ENCODE measurements at places on chromosomes 3 and 15.

GRCh38 chr3:22419261-22419660 lies 668.3 kb upstream of the ZNF385D start:
- no peak for DNase-seq

DNA sequence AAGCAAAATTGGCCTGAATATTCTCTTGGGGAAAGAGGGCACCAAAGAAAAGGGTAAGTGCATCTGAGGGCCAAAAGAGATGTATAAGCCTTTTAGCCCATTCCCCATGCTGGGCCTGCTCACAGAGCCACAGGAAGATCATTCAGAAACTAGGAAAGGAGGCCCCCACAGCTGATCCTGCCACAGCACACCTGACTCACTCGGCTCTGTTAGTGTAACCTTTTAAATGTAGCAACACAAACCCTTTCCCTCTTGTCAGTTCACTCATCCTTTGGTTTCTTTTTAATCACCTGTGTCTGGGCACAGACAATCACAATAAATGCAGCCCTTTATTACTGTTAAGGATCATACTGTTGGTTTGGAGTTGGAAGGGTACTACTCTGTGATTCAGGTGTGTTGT lies 69.9 kb downstream of the PDCD6IP start:
- no peak for DNase-seq

GRCh38 chr3:194137008-194137505 lies 1.1 kb downstream of the HES1 start:
- DNase-seq, result peak; percentile 33

GRCh38 chr3:155352900-155353490 lies 59.5 kb upstream of the STRIT1 start:
- no peak for DNase-seq

DNA sequence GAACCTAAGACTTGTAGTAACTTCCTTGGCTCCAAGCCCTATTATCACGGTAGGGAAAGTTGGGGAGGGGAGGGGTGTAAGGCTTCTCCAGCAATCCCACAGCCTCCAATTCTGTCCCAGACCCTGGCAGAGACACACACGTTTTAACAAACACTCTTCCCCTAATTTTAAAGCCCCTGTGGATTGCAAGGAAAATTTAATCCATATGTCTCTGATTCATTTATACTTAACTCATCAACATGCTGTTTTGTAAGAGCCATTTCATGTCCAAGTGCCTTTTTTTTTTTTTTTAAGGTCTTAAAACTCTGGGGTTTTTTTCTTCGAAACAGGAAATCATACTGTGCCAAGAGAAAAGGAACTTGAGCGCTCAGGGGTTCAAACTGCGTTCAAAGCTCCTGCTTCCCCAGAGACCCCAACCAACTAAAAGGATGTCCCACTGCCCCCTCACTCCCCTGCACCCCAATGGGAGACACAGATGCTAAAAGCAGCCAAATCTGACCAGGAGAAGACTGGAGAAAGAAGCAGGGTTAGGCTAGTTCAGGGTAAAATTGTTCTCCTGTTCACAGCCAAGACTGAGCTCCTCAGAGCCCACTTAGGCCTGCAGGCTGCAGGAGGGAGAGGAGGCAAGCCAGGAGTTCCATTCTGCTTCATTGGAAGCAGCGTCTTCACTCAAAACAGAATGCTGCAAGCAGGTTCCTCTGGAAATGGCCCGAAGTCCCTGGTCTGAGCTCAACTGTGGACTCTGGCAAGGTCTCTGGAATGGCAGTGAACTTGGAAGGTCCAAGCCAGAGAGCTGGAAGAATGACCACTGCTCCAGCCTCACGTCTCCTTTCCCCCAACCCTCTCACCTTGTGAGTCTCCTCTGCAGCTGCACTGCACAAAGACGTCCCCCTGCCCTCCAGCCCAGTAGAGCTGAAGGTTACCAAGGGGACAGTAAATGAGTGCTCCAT lies 172.5 kb downstream of the NTRK3 start:
- no peak for DNase-seq

GRCh38 chr15:78239811-78240210 lies 5.4 kb upstream of the ACSBG1 start:
- no peak for DNase-seq

DNA sequence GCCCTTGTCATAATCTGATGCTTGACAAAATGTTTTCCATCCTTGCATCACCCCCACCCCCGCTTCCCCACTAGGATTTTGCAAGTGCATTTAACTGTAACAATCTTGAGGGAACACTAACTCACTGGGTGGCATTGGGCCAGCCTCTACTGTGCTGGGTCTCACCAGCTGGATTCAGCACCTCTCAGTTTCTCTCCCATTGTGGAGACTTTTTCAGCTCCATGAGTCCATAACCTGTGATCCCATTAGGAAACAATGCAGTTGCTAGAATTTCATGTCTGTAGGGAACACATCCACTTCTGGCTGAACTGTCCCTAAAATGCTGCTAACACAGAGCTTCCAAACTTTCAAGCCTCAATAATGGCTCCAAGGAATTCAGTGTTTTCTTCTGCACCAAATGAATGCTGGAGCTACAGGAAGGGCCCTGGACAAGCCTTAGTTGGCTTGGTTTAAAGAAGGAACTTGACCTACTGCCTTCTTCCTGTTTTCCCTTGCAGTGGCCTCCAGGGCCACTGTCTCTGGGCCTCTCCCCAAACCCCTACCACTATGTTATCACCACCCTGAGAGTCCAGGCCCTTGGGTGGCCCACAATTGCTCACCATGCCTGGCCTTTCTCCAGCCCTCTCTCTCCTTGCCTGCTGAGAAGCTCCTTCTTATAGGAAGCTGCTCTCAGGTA lies 15.6 kb downstream of the CYP19A1 start:
- no peak for DNase-seq

DNA sequence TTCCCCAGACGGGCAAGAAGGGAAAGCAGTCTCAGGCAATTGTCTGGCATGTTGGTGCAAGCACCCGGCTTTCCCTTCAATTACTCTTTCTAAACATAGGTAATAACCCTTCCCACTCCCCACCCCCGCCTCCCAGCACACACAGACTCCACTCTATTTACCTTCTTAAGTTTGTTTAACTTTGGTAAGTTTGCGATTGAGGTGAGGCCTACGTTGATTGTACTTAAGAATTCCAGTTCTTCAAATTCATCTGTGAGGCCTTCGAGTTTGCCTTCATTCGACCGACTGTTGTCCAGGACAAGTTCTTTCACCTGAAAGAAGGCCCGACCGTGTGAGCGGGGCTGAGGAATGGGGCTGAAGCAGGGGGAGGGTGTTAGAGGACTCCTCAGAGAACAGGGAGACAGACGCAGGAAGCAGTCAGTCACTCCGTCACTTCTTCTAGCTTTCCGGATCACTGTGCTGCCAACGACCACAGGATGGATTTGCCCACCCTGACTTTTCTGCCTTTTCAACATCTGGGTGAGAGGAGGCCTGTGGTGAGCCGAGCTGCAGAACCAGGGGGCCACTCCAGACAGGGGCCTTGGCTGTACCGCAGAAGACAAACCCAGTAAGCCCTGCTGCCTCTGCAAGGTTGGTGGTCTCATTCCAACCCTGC lies 33.0 kb downstream of the ANP32A start:
- no peak for DNase-seq

Data from activated naive CD4-positive, alpha-beta T cell treated with anti-CD3 and anti-CD28 coated beads, Interleukin-2, amount 50 U/mL, for 72 hours (primary cell).